Ureter (tissue), 1 donor: ENCODE measurements at places on chromosomes 2 and 18. TPM values are rescaled to one million over a fixed set of nuclear protein-coding genes. Genes with fewer than 3 reads are reported as not detected.

DNA sequence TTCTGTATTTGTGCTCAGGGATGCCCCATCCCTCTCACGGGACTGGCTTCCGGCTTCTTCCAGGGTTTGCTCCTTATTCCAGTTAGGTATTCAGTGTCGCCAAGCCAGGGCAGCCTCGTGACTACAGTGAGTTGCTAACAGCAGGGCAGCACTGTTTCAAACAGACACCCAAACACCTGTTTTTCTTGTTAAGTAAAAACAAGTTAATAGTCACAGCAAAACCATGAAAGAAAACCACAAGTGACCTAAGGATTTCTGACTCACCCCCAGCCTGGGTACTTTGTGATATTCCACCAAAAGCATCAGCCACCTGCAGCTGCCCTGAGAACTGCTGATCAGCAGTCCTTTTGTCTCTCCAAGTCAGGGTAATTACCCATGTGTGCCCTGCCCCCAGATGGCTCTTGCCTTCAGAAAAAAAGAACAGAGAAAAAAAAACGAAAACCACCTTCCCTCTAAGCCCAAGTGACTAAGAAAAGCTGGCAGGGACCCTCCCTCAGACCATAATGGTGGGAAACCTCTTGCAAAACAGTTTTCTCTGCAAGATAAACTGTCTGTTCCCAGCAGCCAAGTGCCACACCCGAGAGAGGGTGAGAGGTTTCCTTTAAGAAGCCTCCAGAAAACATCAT lies 178.2 kb downstream of the ANAPC1 start:
- DNase-seq = peak; percentile 62

Gene ITM2C
- 227 TPM for total RNA-seq

DNA sequence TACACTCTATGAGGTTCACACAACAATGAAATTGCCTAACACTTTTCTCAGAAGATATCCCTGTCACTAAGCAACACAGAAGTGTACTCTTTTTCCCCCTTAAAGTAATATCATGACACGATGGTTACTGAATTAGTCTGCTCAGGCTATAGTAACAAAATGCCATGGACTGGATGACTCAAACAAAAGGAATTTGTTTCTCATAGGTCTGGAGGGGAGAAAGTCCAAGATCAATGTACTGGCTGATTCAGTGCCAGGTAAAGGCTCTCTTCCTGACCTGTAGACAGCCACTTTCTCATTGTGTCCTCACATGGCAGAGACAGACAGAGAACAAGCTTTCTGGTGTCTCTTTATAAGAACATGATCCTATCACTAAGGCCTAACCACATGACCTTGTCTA lies 211.9 kb downstream of the RBM43 start:
- no peak for DNase-seq

Gene ECEL1
- total RNA-seq = 0.39 TPM

- no peak for DNase-seq
Measured at GRCh38 chr2:231571661-231572191, 20.9 kb upstream of the TEX44 start.

Gene NYAP2
- total RNA-seq = 1.5 TPM

- DNase-seq = peak; percentile 24
Measured at GRCh38 chr2:240333985-240334384, 101.5 kb upstream of the GPC1 start.

GRCh38 chr2:20422402-20423271 lies 24.2 kb upstream of the RHOB start:
- peak; percentile 55 for DNase-seq

DNA sequence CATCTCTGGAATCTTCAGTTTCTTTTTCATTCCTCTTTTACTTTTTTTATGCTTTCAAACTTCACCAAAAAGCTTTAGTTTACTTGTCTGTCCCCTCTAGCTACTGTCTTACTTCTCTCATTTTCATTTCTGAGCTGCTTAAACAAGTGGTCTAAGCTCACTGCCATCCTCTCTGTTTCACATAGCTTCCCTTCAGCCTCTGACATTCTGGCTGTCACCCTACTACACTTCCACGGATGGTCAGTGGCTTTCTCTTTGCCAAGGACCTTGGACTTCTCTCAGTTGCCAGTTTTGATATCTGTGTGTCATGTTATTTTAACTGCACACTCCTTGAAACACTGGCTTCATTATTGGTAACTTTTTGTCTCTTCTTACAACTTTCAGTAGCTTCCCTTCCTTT lies 176.1 kb downstream of the IKZF2 start:
- DNase-seq = no peak

- DNase-seq = no peak
Measured at GRCh38 chr2:190382851-190383250, 25.3 kb upstream of the MFSD6 start.

Gene TGFA
- total RNA-seq = 17.8 TPM

Gene PDE1A
- total RNA-seq = 9.7 TPM

DNA sequence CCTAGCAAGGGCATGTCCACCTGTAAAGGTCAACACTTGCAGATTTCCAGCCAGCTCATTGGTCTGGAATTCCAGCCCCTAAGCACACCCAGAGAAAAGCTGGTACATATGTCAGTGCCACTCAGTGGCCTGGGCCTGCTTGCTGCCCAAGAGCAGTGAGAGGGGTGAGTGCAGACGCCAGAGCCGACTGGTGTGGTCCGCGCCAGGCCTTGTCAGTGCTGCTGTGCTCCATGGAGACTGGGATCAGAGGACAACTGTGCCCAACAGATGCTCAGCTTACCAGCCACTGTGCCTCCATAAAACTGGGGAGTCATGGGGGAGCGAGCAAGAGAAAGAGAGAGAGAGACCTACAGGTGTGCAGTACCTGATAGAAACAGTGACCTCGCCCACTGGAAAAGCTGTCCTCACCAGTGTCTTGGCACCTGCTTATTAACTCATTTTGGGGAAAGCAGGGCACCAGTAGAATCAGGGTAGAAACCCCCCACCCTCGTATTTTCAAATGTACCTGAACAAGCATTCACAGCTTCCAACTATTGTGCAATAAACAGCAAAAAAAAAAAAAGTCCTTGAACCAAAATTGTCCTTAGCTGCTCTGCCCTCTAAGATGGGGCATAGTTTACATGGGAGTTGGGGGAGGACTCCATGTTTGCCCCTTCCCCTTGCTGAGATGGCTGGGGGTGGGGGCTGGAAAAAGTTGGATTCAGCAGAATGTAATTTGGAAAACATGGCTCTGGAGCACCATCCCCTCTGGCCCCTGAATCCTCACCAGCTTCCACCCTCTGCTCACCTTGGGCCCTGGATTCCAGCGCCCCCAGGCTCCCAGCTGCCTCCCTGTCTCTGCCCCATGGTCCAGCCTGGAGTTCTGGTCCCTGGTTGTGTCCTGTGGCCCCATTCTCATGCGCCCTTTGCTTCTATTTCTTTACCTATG lies 1.4 kb upstream of the SP140L start:
- DNase-seq = no peak

Gene CHMP3
- total RNA-seq = 157 TPM
